Activated CD8-positive, alpha-beta memory T cell treated with anti-CD3 and anti-CD28 coated beads, Interleukin-2, amount 50 U/mL, for 48 hours (primary cell): ENCODE measurements at places on chromosomes 4 and X.
A peak's percentile ranks its signal among the peaks of the same experiment; 100 is the strongest.

- DNase-seq, result no peak
Measured at GRCh38 chrX:106042296-106042695, 3.8 kb upstream of the SERPINA7 start.

- DNase-seq, result no peak
Measured at GRCh38 chr4:154590329-154591006, at the start of gene FGA. Gene FGA (minus strand): TSS chr4:154590742. CDS start chr4:154590687, 55 bp downstream.

DNA sequence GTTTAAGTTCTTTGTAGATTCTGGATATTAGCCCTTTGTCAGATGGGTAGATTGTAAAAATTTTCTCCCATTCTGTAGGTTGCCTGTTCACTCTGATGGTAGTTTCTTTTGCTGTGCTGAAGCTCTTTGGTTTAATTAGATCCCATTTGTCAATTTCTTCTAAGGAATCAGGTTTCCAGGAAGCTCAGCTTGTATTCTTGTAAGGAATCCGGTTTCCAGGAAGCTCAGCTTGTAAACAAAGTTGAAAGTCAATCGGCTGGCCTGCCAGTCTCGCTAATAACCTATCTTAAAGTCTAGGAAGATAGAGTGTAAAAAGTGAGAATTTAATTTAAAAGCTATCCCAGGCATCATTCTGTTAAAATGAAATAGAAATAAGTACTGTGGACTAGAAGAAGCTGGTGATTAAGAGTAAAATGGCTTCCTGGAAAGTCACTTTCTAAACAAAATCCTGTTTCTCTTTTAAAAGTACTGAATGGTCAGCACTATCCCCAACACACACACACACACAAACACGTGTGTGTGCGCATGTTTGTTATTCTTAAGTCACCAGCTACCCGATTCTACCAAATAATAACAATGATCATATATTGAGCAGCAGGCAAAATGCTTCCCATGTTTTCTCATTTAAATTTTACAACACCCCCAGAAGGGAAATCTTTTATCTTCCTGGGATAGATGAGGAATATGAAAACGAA, 171.7 kb downstream of the PAPSS1 start:
- DNase-seq, result no peak

- DNase-seq, result no peak
Measured at GRCh38 chr4:1208266-1208961, 36.0 kb upstream of the SPON2 start.

DNA sequence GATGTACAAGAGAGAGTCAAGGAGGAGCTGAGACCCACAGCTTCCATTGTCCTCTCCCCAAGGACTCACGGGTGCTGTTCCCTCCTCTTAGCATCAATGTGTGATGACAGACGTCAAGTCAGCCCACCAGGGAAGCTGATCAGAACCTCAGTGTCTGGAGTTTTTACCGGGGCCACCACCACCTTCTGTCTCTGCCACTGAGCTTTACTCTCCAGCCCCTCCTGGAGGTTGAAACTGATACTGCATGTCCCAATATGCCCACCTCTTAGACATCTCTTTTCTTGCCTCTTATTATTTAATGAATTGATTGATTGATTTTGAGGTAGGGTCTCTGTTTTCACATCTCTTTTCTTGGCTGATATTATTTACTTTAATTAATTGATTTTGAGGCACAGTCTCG, 10.3 kb upstream of the AKAP17A start:
- DNase-seq, result peak; percentile 91
